Liver (tissue), 10 donors: ENCODE measurements at places on chromosomes 5 and 9.

DNA sequence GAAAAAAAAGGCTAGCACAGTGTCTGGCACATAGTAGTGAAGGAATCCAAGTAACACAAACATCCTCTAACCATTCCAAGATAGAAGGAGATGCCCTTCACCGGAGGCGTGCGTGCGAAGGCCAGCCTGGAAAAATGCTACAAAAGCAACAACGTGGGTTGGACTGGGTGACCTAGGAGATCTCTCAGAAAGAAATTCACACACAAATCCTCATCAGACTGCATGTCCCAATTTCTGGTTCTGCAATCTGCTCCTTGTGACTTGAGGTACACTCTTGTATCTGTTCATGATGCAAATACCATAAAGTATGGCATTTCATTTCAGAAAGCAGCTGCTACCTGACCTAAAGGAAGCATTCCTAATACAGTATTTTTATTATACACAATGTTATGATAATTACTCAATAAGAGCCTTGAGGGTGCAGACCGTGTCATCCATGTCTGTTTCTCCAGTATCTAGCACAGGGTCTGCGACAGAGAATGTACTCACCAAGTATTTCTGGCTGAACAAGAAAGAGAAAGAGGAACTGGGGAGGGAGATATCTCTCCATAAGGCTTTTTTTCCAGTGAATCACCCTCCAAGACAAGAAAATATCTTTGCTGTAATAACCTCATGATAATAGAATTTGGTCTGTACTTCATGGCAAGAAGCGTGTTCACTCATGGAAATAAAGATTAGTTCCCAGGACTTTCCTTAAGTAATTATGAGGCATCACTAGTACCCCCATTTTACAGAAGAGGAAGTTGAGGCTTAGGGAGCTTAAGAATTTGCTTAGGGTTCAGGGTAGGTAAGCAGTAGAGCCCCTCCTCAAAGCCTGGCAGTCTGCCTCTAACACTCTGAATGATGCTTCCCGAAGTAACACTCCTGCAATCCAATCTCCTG, 138.3 kb downstream of the CDK5RAP2 start:
- no peak for DNase-seq

DNA sequence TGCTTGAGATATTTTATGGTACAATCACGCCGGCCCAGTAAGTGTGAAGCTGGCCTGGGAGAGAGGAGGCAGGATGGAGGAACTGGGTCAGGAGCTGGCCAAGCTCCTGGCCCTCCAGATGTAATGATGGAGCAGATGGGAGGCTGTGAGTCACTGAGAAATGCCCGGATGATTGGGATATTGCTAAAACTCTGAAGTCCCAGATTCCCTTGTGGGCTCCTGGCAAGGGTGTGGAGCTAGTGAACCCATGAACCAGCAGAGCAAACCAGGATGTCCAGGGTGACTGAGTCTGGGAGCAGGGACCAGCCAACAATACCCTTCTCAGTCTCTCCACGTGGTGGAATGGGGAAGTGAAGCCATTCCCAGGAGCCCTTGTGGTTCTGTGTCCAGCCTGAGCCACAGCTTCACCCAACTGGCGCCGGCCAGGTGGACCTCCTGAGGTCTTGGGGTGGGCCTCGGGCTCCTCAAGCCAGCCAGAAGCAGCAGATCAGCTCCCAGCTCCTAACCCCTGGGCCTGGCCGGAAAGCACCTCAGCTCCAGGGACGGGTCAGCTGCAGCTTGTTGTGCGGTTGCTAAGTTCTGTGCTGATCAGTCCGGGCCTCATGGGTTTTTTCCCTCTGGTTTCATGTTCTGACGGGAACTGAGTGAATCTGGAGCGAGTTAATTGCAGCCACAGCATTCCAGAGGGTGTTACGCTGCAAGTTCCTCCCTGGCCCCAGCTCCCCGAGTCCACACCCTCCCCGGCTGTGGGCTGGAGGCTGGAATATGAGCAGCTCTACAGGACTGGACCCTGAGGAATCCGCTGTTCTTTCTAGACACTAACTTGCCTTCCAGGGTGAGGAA, 37.6 kb downstream of the DUSP1 start:
- no peak for DNase-seq

GRCh38 chr9:99401680-99402504, 179.8 kb downstream of the SEC61B start:
- DNase-seq: no peak

GRCh38 chr9:112700085-112700484, 17.8 kb downstream of the INIP start:
- DNase-seq: no peak

DNA sequence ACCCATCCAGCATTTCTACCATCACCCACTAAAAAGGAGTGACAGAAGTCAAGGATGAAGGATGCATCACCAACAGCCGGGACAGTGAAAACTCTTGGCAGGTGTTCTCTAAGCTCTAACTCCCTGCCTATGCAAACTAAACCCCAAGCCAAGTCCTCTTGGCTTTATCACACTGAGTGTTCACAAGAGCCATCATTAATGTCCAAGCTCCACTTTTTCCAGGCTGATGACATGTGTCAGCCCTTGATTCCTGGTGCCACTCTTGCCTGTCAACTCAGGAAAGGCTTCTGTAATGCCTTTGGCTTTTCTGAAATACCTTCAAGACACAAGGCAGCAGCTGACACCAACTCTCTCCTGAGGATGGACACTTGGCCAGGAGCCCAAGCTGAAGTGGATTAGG, 86.9 kb downstream of the NR6A1 start:
- no peak for DNase-seq

DNA sequence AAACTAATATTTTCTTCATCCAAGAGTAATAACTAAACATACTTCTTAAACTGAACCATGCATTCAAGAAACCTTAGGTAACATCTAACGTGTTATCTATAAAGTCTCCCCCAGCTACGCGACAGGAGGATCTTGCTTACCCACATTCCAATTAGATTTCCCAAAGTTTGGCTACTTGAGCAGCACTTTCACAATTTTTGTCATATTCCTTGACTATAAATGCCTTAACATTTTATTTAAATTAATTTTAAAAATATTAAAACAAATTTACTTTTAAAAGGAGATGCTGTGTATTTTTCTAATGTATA, 25.3 kb upstream of the IFNE start:
- DNase-seq: no peak

DNA sequence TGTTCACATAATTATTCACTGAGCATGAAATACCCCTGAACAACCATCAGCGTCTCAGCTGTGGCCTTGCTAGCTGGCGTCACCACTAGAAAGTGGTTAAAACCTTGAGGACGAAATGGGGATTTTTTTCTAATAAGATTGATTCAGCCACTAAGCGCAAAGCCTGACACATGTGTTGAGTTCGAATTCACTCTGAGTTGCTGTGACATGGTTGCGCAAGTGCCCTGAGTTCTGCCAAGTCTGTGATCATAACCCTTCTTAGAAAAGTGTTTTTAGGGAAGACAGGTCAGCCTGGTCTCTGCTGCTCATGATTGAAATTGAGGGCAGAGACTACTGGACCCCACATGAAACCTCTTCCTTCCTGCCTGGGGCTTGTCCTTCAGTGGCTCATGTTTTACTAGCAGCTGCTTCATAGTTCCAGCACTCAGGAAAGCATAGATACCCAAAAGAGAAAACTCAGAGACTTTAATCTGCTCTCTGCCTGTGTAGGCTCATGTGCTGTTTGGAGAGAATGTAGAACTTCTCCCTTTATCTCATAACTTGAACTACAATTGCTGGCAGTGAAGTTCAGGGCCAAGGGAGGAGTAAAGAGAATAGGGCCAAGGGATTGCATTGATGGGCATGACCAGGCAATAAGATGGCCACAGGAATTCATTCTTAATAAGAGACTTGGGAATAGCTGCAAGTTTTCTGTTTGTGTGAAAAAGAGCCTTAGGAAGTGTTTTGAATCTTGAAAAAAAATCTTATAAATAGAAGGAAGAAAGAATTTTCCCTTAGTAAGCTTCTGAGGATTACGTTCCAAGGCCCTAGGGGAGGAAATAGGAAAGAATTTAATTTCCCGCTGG, 66.8 kb upstream of the CXCL14 start:
- no peak for DNase-seq

- DNase-seq: no peak
Observed at GRCh38 chr5:160675988-160676387, 176.0 kb downstream of the ATP10B start.

DNA sequence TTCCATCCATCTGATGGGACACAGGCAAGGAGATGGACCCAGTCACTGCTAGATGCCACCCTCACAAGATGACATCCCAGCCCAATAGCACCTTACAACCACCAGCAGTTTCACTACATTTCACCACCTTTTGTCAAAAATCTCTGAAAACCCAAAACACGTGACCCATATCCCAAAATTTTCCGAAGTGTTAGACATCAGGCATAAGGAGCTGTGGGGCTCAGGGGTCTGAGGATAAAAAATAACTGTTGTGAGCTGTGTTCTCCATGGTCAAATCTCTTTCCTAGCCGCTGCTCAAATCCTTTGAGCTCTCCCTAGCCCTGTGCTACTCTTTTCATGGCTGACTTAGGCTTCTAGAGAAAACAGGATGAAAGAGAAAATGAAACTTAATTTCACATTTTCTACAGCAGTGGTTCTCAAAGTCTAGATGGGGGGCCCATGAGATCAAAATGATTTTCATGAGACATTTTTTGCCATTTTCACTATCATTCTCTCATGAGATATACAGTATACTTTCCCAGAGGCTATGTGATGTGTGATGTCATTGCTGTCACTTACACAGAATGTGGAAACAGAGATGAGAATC, 40.7 kb downstream of the TIMD4 start:
- DNase-seq: no peak

GRCh38 chr5:150279330-150280020, 10.1 kb downstream of the CAMK2A start:
- DNase-seq: no peak

GRCh38 chr9:33939924-33940874, 108.5 kb downstream of the UBAP2 start:
- no peak for DNase-seq

- DNase-seq: no peak
Observed at GRCh38 chr9:118446943-118447639, 742.9 kb downstream of the TLR4 start.

DNA sequence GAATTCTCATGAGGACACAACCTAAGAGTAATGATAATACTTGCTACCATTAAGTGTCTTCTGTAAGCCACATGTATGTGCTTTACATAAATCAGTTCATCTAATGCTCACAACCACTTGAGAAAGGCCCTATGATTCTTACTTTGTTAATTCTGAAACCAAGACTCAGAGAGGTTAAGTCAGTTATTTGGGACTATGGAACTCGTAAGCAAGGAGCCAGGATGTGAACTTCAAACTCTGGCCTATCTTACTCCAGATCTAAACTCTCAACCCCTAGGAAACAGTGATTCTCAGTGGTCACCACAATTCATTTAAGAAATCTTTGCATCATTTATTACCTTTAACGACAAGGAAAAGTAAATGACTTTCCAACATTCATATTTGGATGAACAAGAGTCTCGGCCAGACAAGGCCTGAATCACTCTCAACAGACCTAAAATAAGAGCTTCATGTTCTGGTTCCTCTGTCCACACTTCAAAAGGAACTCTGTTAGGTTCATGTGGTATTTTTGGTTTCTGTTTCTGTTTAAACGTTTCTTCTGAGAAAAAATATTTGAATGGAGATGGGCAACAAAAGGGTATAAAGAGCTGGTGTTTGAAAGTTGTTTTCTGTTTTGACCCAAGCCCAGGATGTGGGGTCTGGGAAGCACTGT, 104.8 kb downstream of the LPAR1 start:
- no peak for DNase-seq
